Right lung (tissue), 10 donors: ENCODE measurements at places on chromosomes 7 and 10.
A peak's percentile ranks its signal among the peaks of the same experiment; 100 is the strongest.

GRCh38 chr10:98461500-98461842 is 14.7 kb upstream of the HPS1 start:
- no peak for DNase-seq

DNA sequence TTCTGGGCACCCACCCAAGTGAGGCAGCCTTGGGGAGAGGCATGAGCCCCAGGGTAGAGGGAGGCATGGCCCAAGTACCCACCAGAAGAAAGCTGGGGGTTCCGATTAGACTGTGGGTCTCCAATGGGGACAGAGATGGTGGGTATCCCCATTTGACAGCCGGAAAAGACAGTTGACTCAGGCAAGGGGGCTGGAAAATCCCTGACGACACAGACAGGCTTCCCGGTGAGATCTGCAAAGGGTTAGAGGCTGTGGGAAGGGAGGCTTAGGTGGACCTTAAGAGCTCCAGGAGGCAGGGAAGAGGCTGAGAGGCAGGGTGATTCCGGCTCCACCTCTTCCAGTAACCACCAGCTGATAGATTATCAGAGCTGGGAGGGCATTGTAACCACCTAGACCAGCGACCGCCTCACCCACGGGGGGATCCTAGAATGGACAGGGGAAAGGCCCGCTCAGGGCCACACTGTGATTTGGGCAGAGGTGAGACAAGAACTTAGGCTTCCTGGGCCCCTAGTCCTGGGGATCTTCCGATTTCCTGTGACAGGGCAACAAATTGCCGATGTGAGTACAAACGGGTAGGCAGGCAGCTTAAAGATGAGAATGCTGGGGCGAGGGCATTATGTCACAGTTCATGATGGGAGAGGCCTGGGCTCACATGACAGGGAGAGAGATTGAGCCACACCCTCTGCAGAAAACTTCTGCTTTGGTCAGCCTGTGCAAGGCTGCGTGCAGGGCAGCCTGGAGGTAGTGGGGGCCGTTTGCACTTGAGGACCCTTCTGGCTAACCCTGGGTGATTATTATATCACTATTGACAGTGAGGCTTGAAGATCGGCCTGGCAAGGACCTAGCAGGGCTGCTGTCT is 5.4 kb downstream of the TBATA start:
- DNase-seq = no peak

- no peak for DNase-seq
Measured at GRCh38 chr7:112137141-112138101, 68.8 kb downstream of the DOCK4 start.

GRCh38 chr10:113520690-113521474 is 32.0 kb upstream of the HABP2 start:
- peak; percentile 65 for DNase-seq

- no peak for DNase-seq
Measured at GRCh38 chr7:50206453-50207250, 97.9 kb upstream of the IKZF1 start.

DNA sequence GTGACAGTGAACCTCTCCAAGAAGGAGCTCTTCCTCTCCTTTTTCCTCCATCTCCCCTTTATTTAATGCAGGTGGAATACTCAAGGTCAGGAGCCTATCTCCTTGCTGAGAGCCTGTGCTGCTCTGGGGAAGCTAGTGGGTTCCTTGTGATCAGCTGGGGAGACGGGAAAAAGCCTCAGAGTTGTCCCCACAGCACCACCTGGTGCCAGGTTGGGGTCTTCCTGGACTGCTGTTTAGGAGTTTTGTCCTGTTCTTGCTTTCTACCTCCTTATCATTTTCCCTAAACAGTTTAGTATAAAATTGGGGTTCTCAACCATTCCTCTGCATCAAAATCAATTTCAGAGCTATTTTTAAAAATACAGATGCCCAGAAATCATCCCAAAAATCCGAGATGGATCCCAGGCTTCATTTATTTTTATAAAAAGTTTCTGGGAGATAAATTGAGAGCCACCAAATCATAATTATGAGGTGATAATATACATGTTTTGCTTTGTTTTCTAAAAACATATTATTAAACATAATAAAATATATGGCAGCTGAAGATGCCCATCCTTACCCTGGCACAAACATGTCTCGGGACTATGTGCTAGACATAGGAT is 44.3 kb downstream of the MACC1 start:
- no peak for DNase-seq

DNA sequence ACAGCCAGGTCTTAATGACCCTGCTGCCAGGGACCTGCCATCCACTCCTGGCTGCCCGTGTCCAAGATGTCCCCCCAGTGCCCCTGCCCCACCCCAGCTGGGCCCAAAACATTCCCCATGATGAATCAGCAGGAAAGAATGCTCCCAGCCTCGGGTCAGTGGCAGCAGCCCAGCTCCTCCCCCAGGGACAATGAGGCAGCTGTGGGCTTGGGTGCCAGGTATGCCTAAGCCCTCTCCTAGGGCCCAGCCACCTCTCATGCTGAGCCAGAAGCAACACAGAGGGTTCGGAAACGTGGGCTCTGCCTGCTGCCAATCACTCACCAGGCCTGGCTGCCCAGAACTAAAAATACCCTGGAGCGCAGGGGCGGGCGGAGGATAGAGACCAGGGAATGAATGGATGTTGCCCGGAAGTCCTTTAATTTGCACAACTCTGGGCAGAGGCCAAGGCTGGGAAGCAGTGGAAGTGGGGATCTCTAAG is 1.5 kb upstream of the LOXL4 start:
- DNase-seq = peak; percentile 42

- DNase-seq = no peak
Measured at GRCh38 chr10:36634916-36635315, 490.5 kb upstream of the ANKRD30A start.

DNA sequence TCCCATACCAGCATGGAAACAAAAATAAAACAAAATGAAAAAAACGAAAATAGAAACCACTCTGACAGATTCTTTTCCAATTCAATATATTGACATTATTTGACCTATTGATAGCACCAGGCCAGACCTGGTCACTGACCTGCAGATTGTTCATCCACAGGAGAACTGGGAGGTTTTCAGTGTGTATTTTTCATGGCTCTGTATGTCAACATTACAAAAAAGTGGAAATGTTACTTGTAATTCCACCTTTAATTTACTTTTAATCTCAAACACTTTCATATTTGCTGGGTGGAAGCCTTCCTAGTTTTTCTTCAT is 2.9 kb downstream of the HKDC1 start:
- no peak for DNase-seq

DNA sequence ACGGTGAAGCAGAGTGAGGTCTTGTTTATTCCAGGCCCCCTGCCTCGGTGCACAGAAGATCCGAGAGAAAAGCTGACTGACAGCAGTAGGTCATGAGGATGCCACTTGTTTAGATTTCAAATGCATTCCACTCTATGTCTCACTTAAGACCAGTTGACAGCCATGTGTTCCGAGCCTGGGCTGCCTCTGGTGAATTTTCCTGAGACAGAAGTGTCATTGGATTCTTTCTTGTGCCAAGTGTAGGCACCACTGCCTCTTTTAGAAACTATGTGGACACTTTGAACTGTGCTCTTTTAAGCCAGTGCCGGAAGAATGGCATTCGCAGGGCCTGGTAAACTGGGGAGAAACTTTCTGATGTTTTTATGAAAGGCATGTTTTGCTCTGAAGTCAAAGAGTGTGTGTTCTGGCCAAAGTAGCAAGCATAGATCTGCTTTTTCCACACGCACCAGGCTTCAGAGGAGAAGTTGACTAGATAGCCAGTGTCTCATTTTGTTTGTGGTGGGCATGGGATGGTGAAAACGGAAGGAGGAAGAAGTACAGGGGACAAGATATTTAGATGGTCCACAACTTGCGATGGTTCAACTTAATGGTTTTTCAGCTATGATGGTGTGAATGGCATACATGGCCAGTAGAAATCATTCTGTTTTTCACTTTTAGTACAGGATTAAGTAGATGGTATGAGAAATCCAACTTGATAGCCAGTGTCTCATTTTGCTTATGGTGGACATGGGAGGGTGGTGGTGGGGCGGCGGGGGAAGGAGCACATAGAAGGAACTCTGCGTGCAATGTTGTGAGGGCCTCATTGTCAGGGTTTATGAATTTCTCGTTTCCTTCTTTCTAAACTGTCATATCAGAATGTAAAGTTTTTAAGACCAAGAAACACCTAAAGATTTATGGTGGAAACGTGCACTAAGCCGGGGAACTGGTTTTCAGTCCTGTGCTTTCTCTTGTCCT is 41.5 kb downstream of the CYP17A1 start:
- DNase-seq = no peak

DNA sequence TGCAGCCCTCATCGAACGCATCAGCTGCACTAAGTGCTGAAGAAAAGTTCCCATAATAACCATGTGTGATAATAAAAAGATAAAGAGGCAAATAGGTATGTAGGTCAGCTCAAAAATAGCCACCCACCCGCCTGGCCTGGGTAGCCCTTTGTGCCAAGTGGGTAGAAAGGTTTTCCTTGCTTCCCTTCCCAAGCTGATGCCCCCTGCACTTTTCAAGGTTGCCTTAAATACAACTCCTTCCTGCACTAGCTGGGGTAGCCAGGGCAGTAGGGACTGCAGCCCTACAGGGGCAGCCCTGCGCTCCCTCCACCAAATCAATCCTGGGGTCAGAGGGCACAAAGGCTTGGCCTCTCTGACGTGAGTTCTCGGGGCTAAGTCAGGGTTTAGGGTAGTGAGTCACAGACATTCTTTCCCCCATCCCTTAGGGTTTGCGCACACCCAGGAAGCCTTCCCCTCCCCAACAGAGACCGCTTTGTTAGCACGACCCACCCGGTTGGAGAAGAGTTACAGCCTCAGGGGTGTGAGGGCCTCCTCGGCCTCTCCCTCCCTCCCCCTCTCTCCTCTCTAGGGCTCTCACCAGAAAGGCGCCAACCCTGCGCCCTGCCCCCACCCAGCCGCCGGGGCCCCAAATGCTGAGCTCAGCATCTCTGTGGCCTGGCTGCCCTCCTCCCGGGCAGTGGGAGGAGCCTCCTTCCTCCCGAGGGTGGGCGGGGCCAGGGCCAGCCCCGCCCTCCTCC is 13.3 kb upstream of the DDIT4 start:
- no peak for DNase-seq

GRCh38 chr10:100734295-100735086 is 10.9 kb upstream of the PAX2 start:
- no peak for DNase-seq

- no peak for DNase-seq
Measured at GRCh38 chr7:103811290-103811689, 178.2 kb downstream of the RELN start.

- DNase-seq = no peak
Measured at GRCh38 chr10:4678023-4678950, 147.7 kb upstream of the AKR1E2 start.

GRCh38 chr10:83647526-83647925 is 491.8 kb upstream of the GHITM start:
- DNase-seq = no peak

DNA sequence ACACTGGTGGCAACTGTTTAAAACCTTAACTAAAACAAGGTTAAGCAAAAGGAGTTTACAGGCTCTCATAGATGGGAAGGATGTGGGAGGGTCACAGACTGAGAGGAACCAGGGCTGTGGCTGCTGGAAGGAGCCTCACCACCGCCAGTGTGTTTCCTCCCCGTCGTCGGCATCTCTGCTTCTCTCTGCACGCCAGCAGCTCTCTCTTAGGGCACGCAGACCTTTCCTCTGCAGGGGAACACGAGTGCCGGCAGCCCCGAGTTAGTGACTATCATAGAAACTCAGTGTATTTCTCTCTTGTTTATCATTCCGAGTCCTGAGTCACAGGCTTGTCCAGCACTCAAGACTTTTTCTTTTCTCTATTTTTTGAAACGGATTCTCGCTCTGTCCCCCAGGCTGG is 8.1 kb upstream of the SH2D4B start:
- no peak for DNase-seq

- DNase-seq = no peak
Measured at GRCh38 chr7:47428768-47429472, 153.0 kb downstream of the TNS3 start.

GRCh38 chr10:129605986-129606518 is 139.0 kb downstream of the MGMT start:
- DNase-seq = no peak

DNA sequence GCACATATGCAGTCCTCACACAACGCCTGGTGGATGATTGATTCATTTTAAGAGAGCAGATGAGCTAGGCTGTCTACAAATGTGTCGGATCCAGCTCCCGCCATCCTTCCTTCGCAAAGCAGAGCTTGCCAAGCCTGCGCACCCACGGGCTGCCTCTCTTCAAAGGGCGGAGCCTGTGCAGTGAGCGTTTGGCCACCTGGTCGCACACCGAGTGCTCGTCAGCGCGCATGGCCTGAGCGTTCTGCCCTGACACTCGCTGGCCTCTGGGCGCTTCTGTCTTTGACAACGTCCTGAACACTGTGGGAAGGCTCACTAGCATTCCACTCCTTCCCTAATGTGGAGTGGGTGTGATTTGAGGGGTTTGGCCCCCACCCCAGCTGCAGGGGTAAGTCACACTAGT is 47.1 kb upstream of the TMEM72 start:
- DNase-seq = no peak

GRCh38 chr10:116124777-116125176 is 148.2 kb downstream of the GFRA1 start:
- no peak for DNase-seq

DNA sequence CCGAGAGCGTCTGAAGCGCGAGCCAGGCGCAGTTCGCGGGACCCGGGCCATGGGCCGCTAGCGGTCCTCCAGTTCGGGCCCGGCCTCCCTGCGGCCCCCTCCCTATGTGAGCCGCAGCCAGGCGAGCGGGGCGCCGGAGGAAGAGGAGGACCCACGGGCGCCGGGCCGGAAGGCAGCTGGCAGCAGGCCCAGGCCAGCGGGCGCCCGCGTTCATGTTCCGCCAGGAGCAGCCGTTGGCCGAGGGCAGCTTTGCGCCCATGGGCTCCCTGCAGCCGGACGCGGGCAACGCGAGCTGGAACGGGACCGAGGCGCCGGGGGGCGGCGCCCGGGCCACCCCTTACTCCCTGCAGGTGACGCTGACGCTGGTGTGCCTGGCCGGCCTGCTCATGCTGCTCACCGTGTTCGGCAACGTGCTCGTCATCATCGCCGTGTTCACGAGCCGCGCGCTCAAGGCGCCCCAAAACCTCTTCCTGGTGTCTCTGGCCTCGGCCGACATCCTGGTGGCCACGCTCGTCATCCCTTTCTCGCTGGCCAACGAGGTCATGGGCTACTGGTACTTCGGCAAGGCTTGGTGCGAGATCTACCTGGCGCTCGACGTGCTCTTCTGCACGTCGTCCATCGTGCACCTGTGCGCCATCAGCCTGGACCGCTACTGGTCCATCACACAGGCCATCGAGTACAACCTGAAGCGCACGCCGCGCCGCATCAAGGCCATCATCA is 1.1 kb downstream of the ADRA2A start:
- DNase-seq = no peak

- no peak for DNase-seq
Measured at GRCh38 chr10:121753726-121754476, 155.7 kb upstream of the FGFR2 start.
